ENCODE measurements at places on chromosomes 5 and 9.

DNA sequence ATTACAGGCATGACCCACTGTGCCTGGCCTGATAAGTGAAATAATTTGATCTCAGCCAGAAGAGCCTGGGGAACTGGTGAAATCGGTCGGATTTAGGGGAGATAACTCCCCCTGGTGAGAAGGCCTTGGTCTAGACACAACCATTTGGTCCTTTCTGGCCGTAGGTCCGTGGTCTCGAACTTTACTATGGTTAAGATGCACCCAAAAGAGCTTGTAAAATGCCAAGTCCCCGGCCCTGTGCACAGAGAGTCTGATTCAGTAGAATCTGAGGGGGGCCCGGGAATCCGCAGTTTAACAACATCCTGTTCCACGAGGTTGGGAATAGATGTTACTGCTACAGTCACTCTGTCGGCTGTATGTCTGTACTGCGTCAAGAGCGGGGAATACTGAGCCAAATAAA, 140.7 kb downstream of the C9orf50 start:
- DNase-seq, result no peak

DNA sequence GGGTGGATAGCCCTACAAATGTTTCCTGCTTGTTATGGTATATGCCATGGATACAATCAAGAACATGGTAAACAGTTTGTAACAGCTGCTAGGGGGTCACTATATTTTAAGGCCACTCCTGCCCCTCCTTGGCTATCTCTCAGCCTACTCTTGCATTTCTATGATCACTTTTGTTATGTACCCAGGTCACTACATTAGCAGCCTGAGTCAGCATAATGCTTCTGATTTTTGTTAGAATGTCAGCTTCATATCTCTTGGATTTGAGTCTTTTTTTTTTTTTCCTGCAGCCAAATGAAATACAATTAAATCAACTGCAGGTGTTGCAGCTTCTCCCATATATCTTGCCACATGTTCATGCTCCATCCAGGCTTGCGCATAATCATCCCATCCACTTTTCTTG, 629.7 kb upstream of the GRAMD2B start:
- no peak for DNase-seq

GRCh38 chr5:132772291-132773070, 4.6 kb downstream of the SEPTIN8 start:
- DNase-seq, result no peak

DNA sequence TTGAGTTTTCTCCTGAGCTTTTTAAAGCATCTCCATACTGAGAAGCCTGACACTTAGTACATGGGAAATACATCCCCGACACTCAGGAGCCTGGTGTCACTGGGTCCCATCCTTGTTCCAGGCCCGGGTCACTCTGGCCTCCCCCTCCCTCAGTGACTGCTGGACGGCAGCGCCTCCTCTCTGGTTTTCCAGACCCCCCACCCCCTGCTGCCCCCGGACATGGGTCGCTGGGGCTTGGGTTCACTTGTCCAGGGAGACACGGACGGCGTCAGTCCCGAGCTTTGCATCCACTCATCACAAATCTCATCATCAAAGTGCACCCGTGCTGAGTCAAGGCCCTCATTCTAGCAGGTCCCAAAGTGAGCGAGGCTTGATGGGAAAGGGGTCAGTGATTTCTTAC, 243.0 kb downstream of the IRX2 start:
- DNase-seq, result no peak

DNA sequence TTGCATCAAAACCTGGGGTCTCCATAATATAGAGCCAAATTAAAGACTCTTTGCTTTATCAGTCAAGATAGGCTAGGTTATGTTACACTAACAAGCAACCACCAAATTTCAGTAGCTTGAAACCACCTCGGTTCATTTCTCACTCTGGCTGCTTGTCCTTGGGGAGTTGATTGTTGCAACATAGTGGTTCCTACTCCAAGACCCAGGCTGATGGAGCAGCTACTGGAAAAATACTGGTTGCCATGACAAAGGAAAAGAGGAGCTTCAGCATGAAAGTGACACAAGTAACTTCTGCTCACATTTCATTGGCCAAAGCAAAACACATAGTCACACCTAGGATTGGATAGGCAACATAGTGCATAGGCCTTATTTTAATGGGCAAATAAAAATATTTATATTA, 18.5 kb upstream of the RCL1 start:
- no peak for DNase-seq

- no peak for DNase-seq
These were observed 124.5 kb downstream of the PDE4D start for GRCh38 chr5:59769041-59769360.

Measured in SIG-M5 (cell line).